ENCODE measurements at places on chromosomes 1 and 21.

DNA sequence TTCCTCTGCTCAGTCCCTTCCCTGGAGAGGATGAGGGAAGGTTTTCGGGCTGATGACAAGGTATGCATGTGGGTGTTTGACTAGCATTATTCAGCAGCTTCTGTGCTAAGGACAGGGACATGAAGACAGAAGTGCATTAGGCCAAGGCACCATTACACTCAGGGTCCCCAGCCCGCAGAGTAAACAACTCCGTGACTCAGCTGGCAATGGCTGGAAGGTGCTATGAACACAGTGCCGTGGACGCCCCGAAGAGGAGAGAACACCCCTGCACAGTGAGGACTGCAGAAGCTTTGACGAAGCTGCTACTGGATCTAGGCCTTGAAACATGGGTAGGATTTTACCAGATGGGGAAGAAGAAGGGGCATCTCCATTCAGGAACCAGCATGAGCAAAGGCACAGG lies 13.7 kb upstream of the EPS8L3 start:
- DNase-seq: no peak

- no peak for DNase-seq
Observed at GRCh38 chr21:45338311-45339017, 50.8 kb upstream of the POFUT2 start.

DNA sequence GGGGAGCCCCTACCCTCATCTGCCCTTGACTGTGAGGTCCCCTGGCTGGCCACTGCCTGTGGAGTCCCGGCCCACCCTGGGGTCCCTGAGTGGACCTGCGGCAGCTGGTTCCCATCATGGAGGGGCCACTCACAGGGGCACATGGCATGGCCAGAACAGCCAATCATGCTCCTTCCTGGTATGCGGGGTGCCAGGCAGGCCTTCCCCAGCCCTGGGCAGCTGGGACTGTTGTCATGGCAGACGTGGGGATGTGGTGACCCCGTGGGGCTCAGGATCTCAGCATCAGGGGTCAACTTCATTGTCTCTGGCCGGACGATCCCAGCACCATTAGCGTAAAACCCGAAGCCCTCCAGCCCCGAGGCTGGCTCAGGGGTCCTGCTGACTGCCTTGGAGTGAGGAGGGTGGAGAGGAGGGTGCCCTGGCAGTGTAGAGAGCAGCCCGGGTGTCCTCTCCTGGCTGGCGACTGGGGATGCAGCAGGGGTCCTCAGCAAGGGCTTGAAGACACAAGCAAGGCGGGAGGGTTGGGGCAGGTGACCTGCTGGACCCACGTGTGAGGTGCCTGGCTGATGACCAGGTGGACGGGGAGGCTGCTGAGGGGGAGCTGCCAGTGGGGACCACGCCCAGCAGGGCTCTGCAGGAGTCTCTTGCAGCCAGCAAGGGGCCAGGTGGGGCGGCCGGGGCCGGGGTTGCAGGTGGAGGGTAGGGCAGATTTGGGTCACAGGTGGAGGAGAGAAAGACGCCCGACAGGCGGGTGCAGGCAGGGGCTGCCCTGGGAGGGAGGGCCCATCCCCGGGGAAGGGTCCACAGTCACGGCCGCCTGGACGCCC lies 45.1 kb downstream of the TRIM11 start:
- DNase-seq: no peak

- DNase-seq: no peak
Observed at GRCh38 chr1:68049941-68050878, at the start of gene DIRAS3. TSS of gene DIRAS3 (minus strand) at chr1:68050627. CDS start at chr1:68047297, 3,330 bp downstream.

DNA sequence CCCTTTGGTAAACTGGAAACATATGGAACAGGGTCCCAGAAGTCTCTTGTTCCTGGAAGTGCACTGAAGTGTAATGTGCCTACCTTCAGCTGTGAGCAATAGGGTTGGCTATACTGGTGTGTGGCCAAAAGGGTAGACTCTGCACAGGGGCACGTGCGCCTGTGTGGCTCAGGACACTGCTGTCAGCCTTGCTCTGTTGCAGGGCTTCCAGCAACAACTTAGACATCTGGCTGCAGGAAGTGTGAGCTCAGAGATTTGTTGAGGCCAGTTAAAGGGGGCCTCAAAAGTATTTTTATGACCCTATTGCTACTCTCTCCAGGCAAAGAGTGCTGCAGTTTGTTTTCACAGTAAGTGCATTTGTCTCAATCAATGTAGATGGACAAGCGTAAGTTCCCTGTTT lies 7.5 kb downstream of the CTPS1 start:
- DNase-seq: no peak

GRCh38 chr1:99728494-99729235 lies 37.8 kb downstream of the FRRS1 start:
- DNase-seq: no peak

GRCh38 chr1:212526111-212526491 lies 82.5 kb upstream of the ATF3 start:
- no peak for DNase-seq

Data from activated naive CD4-positive, alpha-beta T cell treated with Interleukin-2 at 50 U/mL for 16 hours (primary cell).